Adrenal gland (tissue), 19 donors: ENCODE measurements at places on chromosomes 7 and 10. TPM values are rescaled to one million over a fixed set of nuclear protein-coding genes. Genes with fewer than 3 reads are reported as not detected.

Gene DKK1
- 0.31 TPM for polyA plus RNA-seq

Gene CREB5
- polyA plus RNA-seq, result 1.1 TPM

Gene CDHR3
- polyA plus RNA-seq, result 0.79 TPM

Gene ENTPD1
- 8.0 TPM for polyA plus RNA-seq

Gene TAS2R41
- polyA plus RNA-seq, result not detected

Gene PCDH15
- polyA plus RNA-seq, result 3.8 TPM

Gene SPDYE6
- polyA plus RNA-seq, result not detected

Gene NUPR2
- not detected for polyA plus RNA-seq

Gene TET1
- 0.24 TPM for polyA plus RNA-seq

Gene TDRD1
- 0.04 TPM for polyA plus RNA-seq

Gene GPRIN2
- polyA plus RNA-seq, result 0.17 TPM

Gene NANOS1
- 31.7 TPM for polyA plus RNA-seq

Gene SORCS1
- 0.80 TPM for polyA plus RNA-seq

Gene DLX5
- 0.30 TPM for polyA plus RNA-seq

Gene GLI3
- 2.4 TPM for polyA plus RNA-seq

Gene CABCOCO1
- 0.48 TPM for polyA plus RNA-seq

Gene RBM20
- polyA plus RNA-seq, result 0.32 TPM

Gene KIAA1217
- 20.8 TPM for polyA plus RNA-seq

Gene TUBB8
- 0.72 TPM for polyA plus RNA-seq

Gene GATA3
- 4.0 TPM for polyA plus RNA-seq

Gene EFCAB10
- not detected for polyA plus RNA-seq

Gene ATRNL1
- 8.4 TPM for polyA plus RNA-seq

Gene CYP2E1
- 8.1 TPM for polyA plus RNA-seq

Gene GJC3
- polyA plus RNA-seq, result 0.27 TPM
